D721Med (cell line): ENCODE measurements at places on chromosomes 1 and 21.

DNA sequence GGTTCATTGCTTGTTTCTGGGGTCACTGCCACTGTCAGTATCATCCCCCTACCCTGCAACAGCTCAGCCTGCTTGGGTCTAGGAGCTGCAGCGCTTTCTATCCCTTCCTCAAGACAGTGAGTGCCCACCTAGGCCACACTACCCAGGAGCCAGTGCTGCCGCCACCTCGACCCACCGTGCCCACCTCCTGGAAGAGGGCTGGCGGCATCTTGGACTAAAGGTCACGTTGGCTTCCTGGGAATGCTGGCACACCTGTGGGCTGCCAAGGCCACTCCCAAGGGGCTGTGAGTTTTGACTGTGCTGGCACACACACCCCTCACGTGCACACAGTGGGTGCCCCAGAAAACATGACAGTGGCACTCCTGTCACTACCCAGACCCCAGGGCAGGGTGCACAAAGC, 22.1 kb downstream of the CRYAA start:
- DNase-seq: no peak

GRCh38 chr1:226946841-226947240, 6.7 kb downstream of the COQ8A start:
- DNase-seq: no peak

DNA sequence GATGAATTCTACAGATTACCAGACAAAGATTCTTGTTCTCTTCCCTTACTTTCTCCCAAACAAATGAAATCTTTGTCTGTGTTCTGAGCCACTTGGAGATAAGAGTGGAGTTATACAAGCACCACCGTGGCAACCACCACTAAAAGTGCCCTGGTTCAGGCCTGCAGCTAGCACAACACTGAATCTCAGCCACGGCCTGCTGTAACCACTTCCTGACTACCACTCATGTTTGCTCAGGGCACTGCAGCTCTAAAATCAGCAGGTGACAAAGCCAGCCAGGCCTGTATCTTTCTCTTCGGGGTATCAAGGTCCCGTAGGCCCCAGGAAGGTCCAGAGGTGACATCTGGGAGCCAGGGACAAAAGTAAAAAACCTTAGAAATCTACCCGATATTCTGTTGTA, 3.2 kb upstream of the OR2T6 start:
- no peak for DNase-seq

- DNase-seq: no peak
These were observed 18.3 kb downstream of the ATP2B4 start for GRCh38 chr1:203644661-203645510.

DNA sequence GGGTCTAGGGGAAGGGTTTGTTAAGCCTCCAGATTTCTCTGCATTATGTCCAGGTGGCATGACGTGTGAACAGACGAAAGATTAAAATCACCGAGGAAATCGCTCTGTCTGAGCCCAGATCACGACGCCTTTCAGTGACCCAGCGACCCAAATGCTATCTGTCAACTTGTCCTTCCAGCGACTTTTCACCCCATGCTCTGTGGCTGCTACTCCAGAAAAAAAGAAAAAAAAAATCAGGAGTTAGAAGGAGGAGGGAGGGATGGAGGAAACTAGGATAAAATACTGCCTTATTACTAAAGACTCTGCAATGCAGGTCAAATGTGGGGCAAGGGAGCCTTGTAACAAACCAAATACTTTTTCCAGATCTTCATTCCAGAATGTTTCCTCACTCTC, 352.0 kb downstream of the NUF2 start:
- no peak for DNase-seq
